ENCODE measurements at places on chromosomes 6 and 20.
A peak's percentile ranks its signal among the peaks of the same experiment; 100 is the strongest.

DNA sequence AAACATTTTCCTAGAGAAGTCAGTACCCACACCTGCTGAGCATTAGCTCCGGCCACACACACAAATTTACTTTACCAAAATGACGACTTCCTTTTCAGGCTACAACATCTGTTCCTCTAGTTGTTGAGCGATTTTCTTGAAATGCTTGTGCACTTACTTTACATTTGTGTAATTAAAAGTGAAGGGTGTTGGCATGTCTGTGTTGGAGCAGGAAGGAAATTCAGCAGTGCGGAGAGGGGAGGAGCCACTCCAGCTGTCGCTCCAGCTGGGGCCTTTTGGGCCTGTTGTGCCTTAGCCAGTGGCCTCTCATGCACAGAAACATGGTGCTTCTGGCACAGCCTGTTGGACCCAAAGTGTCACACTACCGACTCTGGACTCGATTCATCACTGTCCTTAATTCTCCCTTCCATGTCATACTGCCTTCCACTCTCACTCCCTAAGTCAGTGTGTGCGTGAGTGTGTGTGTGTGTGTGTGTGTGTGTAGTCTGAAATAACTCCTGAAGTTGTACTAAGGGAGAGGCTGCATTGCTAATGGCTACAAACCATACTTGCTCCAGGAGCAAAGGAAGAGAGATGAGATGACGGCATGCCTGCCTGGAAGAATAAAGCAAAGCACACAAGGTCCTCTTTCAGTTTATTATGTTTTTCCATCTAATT, 191.8 kb upstream of the ARG1 start:
- DNase-seq, result no peak
- H3K27ac ChIP-seq, result no peak overlapping the region
- no peaks in the 10 kb centered on the region for H3K27me3 ChIP-seq
- H3K4me3 ChIP-seq, result no peak overlapping the region
- H3K36me3 ChIP-seq, result no peaks in the 10 kb centered on the region

GRCh38 chr20:48826883-48827771, 672 bp downstream of the PREX1 start:
- H3K36me3 ChIP-seq, result peaks cover 33% of the 10 kb centered on the region
- H3K27ac ChIP-seq, result no peak overlapping the region
- no peaks in the 10 kb centered on the region for H3K27me3 ChIP-seq
- H3K4me3 ChIP-seq, result peak overlapping the region; percentile 97

GRCh38 chr6:168583821-168584220, 142.8 kb downstream of the SMOC2 start:
- H3K27ac ChIP-seq, result no peak overlapping the region
- no peaks in the 10 kb centered on the region for H3K36me3 ChIP-seq
- no peak for DNase-seq
- no peaks in the 10 kb centered on the region for H3K27me3 ChIP-seq
- H3K4me3 ChIP-seq, result no peak overlapping the region
- H3K4me1 ChIP-seq, result no peaks in the 10 kb centered on the region

GRCh38 chr20:14622796-14623195, 285.4 kb upstream of the FLRT3 start:
- H3K4me3 ChIP-seq, result no peak overlapping the region
- H3K4me1 ChIP-seq, result peaks cover 3% of the 10 kb centered on the region

GRCh38 chr20:57259121-57259937, 7.1 kb downstream of the BMP7 start:
- no peak overlapping the region for H3K27ac ChIP-seq
- H3K4me3 ChIP-seq, result no peak overlapping the region
- no peak for DNase-seq
- H3K27me3 ChIP-seq, result no peaks in the 10 kb centered on the region
- peaks cover 49% of the 10 kb centered on the region for H3K4me1 ChIP-seq
- no peaks in the 10 kb centered on the region for H3K36me3 ChIP-seq

DNA sequence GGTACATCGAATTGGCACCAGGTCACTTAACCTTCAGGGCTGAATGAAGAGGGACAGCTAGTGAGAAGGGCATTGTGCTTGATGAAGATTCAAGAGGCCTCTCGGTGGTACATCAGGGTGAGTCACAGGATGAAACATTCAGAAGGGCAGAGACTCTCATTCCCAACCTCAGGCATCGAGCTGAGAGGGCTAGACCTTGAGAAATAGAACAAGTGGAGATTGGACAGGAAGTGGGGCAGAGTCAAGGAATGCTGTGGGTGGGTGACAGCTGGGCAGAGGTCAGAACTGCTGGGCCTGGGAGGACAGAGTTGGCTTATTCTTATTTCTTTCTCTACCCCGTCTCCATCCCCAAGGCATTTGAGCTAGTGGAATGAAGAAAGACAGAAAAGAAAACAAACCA, 126.0 kb downstream of the SCML4 start:
- H3K4me1 ChIP-seq, result peaks cover 14% of the 10 kb centered on the region
- H3K27me3 ChIP-seq, result no peaks in the 10 kb centered on the region
- no peaks in the 10 kb centered on the region for H3K36me3 ChIP-seq
- no peak for DNase-seq

GRCh38 chr20:45051204-45052060, 49.5 kb downstream of the KCNS1 start:
- no peak overlapping the region for H3K27ac ChIP-seq
- no peak overlapping the region for H3K4me3 ChIP-seq
- peaks cover 6% of the 10 kb centered on the region for H3K4me1 ChIP-seq
- no peaks in the 10 kb centered on the region for H3K36me3 ChIP-seq

DNA sequence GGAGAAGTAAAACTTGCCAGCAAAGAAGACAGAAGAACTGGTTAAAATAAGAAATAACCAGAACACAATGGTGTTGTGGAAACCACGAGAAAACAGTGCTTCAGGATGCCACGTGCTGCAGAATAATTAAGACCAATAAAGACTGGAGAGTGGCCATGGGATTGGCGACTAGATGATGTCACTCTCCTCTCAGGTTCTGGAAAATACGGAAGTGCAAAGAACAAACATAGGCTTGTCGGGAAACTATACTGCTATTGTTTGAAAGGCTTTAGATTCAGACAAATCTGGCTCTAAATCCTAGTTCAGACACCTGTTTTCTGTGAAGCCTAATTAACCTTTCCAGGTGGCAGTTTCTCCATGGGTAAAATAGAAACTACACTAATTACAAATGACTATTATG, 138.4 kb upstream of the STXBP5 start:
- DNase-seq, result no peak
- H3K27me3 ChIP-seq, result no peaks in the 10 kb centered on the region
- H3K36me3 ChIP-seq, result no peaks in the 10 kb centered on the region
- no peak overlapping the region for H3K27ac ChIP-seq

DNA sequence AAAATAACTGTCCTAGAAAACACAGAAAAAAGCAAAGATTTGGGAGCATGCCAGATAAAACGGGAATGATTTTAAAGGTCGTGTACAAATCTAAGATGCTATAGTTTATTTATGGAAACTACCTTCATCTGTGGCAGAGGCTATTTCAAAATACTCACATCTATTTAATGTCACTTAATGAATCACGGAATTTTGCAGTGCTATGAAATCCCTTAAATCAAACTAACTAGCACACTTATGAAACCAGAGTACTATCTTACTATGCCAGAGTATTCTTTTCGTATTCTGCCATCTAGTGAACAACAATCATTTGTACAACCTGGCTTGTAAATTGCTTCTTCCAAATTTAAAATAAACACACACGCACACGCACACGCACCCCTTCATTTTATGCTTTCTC, 77.9 kb upstream of the BMP5 start:
- H3K4me3 ChIP-seq, result no peak overlapping the region
- DNase-seq, result no peak
- no peaks in the 10 kb centered on the region for H3K27me3 ChIP-seq

GRCh38 chr6:150126641-150127291, 16.1 kb upstream of the PPP1R14C start:
- H3K27ac ChIP-seq, result no peak overlapping the region
- no peaks in the 10 kb centered on the region for H3K4me1 ChIP-seq
- no peak for DNase-seq

- no peak overlapping the region for H3K27ac ChIP-seq
- H3K4me1 ChIP-seq, result peaks cover 3% of the 10 kb centered on the region
- no peak overlapping the region for H3K4me3 ChIP-seq
- H3K27me3 ChIP-seq, result no peaks in the 10 kb centered on the region
- H3K36me3 ChIP-seq, result no peaks in the 10 kb centered on the region
- no peak for DNase-seq
These were observed 2.2 kb upstream of the FUT9 start for GRCh38 chr6:96013531-96013930.

DNA sequence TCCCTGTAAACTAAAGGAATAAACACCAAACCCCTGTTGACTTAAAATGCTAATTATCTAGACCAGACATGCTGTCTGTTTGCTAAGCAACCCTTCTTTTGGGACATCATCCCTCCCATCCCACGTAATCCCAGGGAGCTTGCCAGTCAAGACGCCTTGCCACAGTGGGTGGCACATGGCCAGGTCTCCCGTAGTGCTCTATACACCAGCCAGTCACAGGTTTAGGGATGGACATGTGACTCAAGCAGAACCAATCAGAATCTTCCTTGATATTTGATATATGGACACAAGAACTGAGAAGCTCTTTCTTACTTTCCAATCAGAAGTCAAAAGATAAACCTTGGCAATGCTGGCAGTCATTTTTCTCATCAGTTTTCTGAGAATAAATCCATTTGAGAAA, 60.0 kb downstream of the CNKSR3 start:
- H3K27me3 ChIP-seq, result no peaks in the 10 kb centered on the region
- DNase-seq, result no peak
- H3K4me3 ChIP-seq, result no peak overlapping the region

DNA sequence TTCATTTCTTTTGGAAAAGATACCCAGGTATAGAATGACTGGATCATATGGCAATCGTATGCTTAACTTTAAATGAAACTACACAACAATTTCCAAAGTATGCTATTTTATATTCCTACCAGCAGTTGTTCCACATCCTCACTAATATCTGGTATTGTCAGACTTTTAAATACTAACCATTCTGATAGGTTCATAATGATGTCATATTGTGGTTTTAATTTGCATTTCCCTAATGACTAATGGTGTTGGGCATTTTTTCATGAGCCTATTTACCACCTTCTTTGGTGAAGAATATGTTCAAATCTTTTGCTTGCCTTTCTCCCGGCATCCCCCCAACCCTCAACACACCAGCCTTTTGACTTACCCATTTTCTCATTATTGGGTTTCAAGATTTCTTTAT, 96.2 kb upstream of the HMGN3 start:
- no peaks in the 10 kb centered on the region for H3K4me1 ChIP-seq
- H3K36me3 ChIP-seq, result no peaks in the 10 kb centered on the region
- no peaks in the 10 kb centered on the region for H3K27me3 ChIP-seq
- DNase-seq, result no peak
- no peak overlapping the region for H3K27ac ChIP-seq
- no peak overlapping the region for H3K4me3 ChIP-seq

GRCh38 chr20:37886851-37887297, 16.1 kb upstream of the VSTM2L start:
- H3K27ac ChIP-seq, result no peak overlapping the region
- H3K4me3 ChIP-seq, result no peak overlapping the region
- H3K4me1 ChIP-seq, result no peaks in the 10 kb centered on the region

- H3K4me3 ChIP-seq, result no peak overlapping the region
- no peaks in the 10 kb centered on the region for H3K36me3 ChIP-seq
- H3K4me1 ChIP-seq, result no peaks in the 10 kb centered on the region
- H3K27ac ChIP-seq, result no peak overlapping the region
- DNase-seq, result no peak
These were observed 26.2 kb downstream of the SLC16A10 start for GRCh38 chr6:111113336-111114086.

All from neuronal stem cell (in vitro differentiated cells).